Activated naive CD8-positive, alpha-beta T cell treated with anti-CD3 and anti-CD28 coated beads, Interleukin-2, amount 10 ng/mL, durations not matched to agents 7 days and 5 days (primary cell): ENCODE measurements at places on chromosomes 12 and 14.
A peak's percentile ranks its signal among the peaks of the same experiment; 100 is the strongest.

GRCh38 chr14:77189479-77189878, 7.9 kb downstream of the TMEM63C start:
- peaks cover 16% of the 10 kb centered on the region for H3K27me3 ChIP-seq
- no peak overlapping the region for H3K27ac ChIP-seq
- no peaks in the 10 kb centered on the region for H3K4me1 ChIP-seq
- H3K36me3 ChIP-seq = no peaks in the 10 kb centered on the region
- DNase-seq = no peak
- no peak overlapping the region for H3K4me3 ChIP-seq

DNA sequence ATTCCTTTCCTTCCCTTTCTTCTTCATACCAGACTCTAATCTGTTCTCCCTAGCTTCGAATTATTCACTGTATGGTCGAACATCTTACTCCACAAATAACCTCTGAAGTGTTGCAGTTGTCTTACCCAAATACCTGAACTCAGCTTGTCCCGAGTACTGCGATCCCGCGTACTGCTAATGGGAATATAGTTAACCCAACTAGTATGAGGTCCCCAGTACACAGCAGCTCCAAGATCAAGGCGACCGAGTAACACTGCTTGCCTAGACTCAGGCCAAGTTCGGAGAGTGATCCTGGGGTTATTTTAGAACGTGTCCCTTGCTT, 462 bp upstream of the ETNK1 start:
- H3K27me3 ChIP-seq = peaks cover 27% of the 10 kb centered on the region
- H3K4me3 ChIP-seq = peak overlapping the region; percentile 94
- H3K36me3 ChIP-seq = no peaks in the 10 kb centered on the region
- H3K27ac ChIP-seq = peak overlapping the region; percentile 91
- H3K4me1 ChIP-seq = peaks cover 27% of the 10 kb centered on the region

- no peaks in the 10 kb centered on the region for H3K27me3 ChIP-seq
- H3K4me3 ChIP-seq = no peak overlapping the region
- no peaks in the 10 kb centered on the region for H3K36me3 ChIP-seq
- H3K27ac ChIP-seq = no peak overlapping the region
- no peak for DNase-seq
These were observed 62.8 kb downstream of the BEGAIN start for GRCh38 chr14:100524233-100524932.

DNA sequence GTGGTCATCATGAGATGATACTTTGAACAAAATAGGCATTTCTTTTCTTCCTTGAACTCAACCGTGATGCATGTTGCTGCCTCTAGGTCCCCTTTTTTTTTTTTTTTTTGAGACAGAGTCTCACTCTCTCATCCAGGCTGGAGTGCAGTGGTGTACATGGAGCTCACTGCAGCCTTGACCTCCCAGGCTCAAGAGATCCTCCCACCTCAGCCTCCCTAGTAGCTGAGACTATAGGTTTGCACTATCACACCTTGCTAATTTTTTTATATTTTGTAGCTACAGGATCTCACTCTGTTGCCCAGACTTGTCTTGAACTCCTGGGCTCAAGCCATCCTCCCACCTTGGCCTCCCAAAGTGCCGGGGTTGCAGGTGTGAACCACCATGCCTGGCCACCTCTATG, 20.6 kb downstream of the DIP2B start:
- H3K4me3 ChIP-seq = no peak overlapping the region
- peaks cover 28% of the 10 kb centered on the region for H3K36me3 ChIP-seq
- H3K27ac ChIP-seq = peak overlapping the region; percentile 37

- H3K27ac ChIP-seq = no peak overlapping the region
- DNase-seq = no peak
- H3K4me3 ChIP-seq = no peak overlapping the region
- H3K36me3 ChIP-seq = no peaks in the 10 kb centered on the region
- H3K4me1 ChIP-seq = peaks cover 3% of the 10 kb centered on the region
These were observed 332.3 kb downstream of the ZFP36L1 start for GRCh38 chr14:68460541-68460940.

DNA sequence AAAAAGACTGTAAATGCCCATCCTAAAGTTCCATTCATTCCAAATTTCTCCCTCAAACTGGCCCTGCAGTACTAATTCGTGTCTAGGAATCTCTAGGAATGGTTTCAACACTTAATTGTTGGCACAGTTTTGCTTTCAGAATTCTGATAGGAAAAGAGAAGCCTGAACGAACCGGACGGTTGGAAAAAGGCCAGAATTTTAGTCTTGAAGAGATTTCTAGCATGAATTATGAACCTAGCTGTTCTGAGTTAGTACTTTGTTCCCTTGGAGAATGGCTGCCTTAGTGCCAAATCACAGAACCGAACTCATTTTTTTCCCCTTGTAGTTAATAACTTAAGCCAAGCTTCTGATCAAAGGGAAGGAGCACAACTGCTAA, 262.6 kb downstream of the ADAMTS20 start:
- no peaks in the 10 kb centered on the region for H3K4me1 ChIP-seq
- DNase-seq = no peak

GRCh38 chr14:57574617-57575288, 81.1 kb upstream of the CCDC198 start:
- H3K27me3 ChIP-seq = no peaks in the 10 kb centered on the region
- DNase-seq = no peak
- no peak overlapping the region for H3K27ac ChIP-seq
- H3K4me1 ChIP-seq = no peaks in the 10 kb centered on the region
- H3K36me3 ChIP-seq = no peaks in the 10 kb centered on the region

DNA sequence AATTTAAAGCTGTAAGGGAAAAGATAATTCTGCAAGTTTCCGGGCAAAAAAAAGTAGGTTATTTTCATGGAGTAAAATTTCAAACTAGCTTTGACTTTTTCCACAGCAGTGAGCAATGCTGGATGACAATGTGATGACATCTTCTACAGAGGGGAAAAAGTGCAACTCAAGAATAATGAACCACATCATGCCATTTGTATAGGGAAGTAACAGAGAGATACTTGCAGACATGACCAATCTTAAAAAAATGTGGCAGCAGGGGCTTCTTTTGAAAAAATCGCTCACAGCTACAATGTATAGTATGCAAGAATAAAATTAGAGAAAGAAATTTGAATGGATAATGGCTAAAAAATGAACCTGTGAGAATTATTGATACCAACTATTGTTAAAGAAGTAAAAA, 115.5 kb downstream of the DHRS2 start:
- H3K27me3 ChIP-seq = peaks cover 35% of the 10 kb centered on the region
- H3K36me3 ChIP-seq = no peaks in the 10 kb centered on the region
- no peak overlapping the region for H3K27ac ChIP-seq
- DNase-seq = no peak
- no peak overlapping the region for H3K4me3 ChIP-seq
- H3K4me1 ChIP-seq = no peaks in the 10 kb centered on the region

- H3K27me3 ChIP-seq = no peaks in the 10 kb centered on the region
- peaks cover 27% of the 10 kb centered on the region for H3K4me1 ChIP-seq
- H3K27ac ChIP-seq = no peak overlapping the region
- no peak for DNase-seq
These were observed 165.5 kb downstream of the SLC38A4 start for GRCh38 chr12:46660276-46660675.

DNA sequence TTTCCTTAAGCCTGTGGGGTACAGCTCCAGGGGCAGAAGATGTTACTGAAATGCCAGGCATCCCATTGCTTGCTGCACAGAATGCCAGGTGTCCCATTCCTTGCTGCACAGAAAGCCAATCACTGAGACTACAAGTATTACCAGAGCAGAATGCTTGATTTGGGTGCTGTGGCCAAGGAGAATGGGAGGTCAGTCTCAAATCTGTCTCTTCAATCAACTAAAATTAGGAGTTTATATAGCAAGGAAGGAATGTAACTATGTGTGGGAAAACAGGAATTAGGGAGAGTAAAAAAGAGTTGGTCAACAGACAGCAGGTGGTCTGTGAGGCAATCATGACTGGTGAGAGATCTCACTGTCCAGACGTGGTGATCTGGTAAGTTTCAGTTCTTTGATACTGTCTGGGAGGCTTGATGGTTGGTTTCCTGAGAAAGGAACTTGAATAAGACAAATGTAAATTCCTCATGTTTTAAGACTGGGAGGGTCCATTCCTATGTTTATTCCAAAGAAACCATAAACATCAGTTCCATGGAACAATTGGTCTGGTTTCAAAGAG, 31.2 kb upstream of the VASH1 start:
- DNase-seq = no peak
- peaks cover 43% of the 10 kb centered on the region for H3K27me3 ChIP-seq
- H3K4me1 ChIP-seq = no peaks in the 10 kb centered on the region
- H3K36me3 ChIP-seq = no peaks in the 10 kb centered on the region
- no peak overlapping the region for H3K4me3 ChIP-seq
- no peak overlapping the region for H3K27ac ChIP-seq

DNA sequence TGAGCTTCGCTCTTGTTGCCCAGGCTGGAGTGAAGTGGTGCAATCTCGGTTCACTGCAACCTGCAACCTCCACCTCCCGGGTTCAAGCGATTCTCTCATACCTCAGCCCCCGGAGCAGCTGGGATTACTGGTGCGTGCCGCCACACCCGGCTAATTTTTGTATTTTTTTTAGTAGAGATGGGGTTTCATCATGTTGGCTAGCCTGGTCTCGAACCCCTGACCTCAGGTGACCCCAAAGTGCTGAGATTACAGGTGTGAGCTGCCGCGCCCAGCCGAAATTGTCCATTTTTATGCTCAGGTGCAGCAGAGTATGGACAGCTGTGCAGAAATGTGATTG, 19.2 kb upstream of the CYP46A1 start:
- H3K27me3 ChIP-seq = peaks cover 24% of the 10 kb centered on the region
- no peak overlapping the region for H3K4me3 ChIP-seq
- H3K27ac ChIP-seq = no peak overlapping the region
- DNase-seq = no peak

DNA sequence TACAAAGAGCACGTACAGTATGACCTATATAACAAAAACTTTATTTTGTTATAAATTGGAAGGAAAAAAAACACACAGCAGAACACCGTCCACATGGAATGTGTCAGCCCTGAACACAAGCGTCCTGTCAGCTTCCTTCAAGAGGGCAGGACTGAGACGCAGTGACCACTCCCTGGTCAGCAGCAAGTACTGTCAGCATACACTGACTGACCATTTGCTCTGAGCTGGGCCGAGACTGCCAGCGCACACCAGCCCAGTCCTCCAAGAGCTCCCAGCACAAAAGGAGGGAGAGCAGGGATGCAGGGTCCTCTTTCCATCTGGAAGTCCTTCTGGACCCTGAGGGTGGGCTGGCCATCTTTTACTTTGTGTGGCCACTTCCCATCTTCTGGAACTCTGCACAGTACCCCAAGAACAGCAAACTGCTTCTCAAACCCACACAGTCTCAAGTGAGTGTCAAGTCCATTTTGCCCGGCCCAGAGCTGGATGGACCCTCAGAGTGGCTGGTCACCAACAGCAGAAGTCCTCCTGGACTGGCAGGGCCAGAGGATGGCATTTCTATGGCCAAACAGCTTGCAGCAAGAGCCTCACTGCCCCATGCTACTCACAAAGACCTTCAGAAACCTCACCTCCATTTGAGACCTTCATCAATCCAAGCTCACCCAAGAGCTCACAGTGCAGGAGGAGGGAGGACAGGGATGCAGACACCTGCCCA, 11.7 kb downstream of the CCDC88C start:
- peak overlapping the region; percentile 66 for H3K4me3 ChIP-seq
- no peaks in the 10 kb centered on the region for H3K27me3 ChIP-seq
- DNase-seq = no peak
- peaks cover 75% of the 10 kb centered on the region for H3K4me1 ChIP-seq
- H3K36me3 ChIP-seq = peaks cover 30% of the 10 kb centered on the region

- peaks cover 8% of the 10 kb centered on the region for H3K27me3 ChIP-seq
- no peak overlapping the region for H3K27ac ChIP-seq
- H3K4me3 ChIP-seq = no peak overlapping the region
- no peaks in the 10 kb centered on the region for H3K4me1 ChIP-seq
- no peak for DNase-seq
These were observed 231.2 kb upstream of the LHX5 start for GRCh38 chr12:113702836-113703235.

DNA sequence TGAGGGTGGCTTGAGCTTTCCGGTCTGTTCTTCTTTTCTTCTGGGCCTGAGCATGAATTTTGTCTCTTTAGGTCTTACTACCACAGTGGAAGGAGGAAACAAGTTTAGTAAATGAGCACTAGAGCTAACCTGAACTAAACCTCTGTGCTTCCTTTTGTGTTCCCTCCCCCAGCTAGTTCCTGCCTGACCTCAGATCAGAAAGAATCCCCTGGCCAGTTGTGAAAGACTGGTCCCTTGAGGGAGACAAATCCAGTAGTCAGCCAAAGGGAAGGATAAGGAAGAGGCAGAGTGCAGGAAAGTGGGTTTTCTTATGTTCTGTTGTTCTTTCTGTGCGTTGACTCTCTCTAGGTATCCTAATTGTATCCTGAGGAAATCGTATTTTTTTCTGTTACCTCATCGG, 17.5 kb downstream of the ZNF664 start:
- H3K27me3 ChIP-seq = no peaks in the 10 kb centered on the region
- no peak overlapping the region for H3K4me3 ChIP-seq
- H3K36me3 ChIP-seq = peaks cover 16% of the 10 kb centered on the region

GRCh38 chr12:49261721-49262120, 3.2 kb upstream of the TUBA1C start:
- no peak for DNase-seq
- peaks cover 15% of the 10 kb centered on the region for H3K4me1 ChIP-seq
- no peaks in the 10 kb centered on the region for H3K27me3 ChIP-seq
- peaks cover 9% of the 10 kb centered on the region for H3K36me3 ChIP-seq
- H3K4me3 ChIP-seq = no peak overlapping the region

GRCh38 chr14:71399057-71399487, 491.8 kb downstream of the PCNX1 start:
- H3K4me1 ChIP-seq = peaks cover 27% of the 10 kb centered on the region
- DNase-seq = no peak
- peaks cover 7% of the 10 kb centered on the region for H3K36me3 ChIP-seq
- no peaks in the 10 kb centered on the region for H3K27me3 ChIP-seq

DNA sequence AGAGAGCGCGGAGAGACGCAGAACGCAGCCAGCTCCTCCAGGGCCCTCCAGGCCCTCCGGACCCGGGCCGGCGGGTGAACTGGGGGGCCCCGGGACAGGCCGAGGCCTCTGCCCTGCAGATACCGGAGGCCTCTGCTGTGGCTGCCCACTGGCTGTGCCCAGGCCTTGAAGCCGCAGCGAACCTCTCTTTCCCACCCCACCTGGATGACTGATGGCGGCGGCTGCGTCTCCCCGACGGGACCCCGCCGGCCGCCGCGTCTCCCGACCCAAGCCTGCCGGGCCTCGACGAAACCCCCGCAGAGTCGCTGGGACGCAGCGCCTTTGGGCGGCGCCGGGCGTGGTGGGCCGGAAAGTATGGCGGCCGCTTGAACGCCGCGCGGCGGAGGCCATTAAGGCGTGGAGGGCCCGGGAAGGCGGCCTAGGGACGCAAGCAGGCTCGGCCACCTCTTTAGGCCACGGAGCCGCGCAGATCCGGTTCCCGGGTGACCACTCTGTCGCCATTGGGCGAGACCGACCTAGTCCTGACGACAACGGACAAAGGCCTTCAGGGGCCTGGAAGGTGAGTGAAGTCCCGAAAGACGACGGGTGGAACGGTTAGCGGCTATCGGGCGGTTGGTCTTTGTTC, 8.4 kb upstream of the ERGIC2 start:
- peak; percentile 40 for DNase-seq
- H3K27me3 ChIP-seq = no peaks in the 10 kb centered on the region
- H3K36me3 ChIP-seq = peaks cover 5% of the 10 kb centered on the region

DNA sequence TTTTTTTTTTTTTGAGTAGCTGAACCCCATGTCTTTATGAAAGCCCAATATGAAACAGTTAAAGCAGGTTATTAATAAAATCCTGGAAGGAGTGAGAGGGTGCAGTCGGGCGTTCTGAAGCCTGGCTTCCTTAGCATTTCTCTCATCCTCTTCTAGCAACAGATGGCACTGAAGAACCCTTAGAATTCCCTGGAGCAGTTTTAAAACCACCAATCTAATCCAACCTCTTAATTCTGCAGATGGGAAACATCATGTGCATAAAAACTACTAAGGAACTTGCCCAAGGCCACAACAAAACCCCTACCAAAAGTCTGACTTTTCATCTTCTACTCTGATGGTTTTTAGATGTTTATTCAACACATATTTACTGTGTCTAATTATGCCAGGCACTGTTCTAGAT, 25.2 kb downstream of the PRDM4 start:
- no peak for DNase-seq
- H3K36me3 ChIP-seq = peaks cover 29% of the 10 kb centered on the region
- no peaks in the 10 kb centered on the region for H3K27me3 ChIP-seq
- H3K27ac ChIP-seq = no peak overlapping the region
